Stimulated activated CD4-positive, alpha-beta T cell treated with anti-CD3 and anti-CD28 coated beads, TNF-alpha, amount 100 ng/mL, for 4 hours (primary cell): ENCODE measurements at places on chromosomes 1 and 21.

- no peak for DNase-seq
Measured at GRCh38 chr1:154808909-154809262, 61.2 kb downstream of the KCNN3 start.

DNA sequence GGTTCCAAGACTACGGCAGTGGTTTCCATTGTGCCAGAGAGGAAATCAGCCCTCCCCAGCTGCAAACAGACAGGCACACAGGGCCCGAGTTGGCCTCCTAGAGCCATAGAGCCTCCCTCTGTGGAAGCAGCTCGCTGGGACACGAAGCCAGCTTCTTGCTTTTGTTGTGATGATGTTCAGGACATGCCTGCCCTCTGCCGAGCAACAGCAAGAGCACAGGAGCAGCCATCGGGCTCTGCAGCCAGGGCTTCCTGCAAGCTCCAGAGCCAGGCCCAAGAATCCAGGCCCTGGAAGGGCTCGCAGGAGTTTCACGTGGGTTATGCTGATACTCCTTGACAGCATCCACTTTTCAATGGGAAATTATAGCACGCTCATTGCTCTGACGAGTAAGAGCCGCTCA, 18.5 kb downstream of the NPHP4 start:
- no peak for DNase-seq

- no peak for DNase-seq
Measured at GRCh38 chr21:42414553-42414927, 10.8 kb downstream of the UBASH3A start.

DNA sequence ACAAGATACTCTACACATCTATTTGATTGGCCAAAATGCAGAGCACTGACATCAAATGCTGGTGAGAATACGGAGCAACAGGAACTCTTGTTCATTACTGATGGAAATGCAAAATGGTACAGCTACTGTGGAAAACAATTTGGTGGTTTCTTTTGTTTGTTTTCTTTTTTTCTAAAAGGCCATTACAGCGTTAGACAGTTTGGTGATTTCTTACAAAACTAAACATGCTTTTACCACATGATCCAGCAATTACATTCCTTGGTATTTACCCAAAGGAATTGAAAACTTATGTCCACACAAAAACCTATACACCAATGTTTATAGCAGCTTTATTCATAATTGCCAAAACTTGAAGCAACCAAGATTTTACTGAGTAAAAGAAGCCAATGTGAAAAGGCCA, 66.4 kb upstream of the FBXO28 start:
- DNase-seq = no peak

GRCh38 chr1:24285231-24285630, 33.9 kb upstream of the GRHL3 start:
- no peak for DNase-seq

DNA sequence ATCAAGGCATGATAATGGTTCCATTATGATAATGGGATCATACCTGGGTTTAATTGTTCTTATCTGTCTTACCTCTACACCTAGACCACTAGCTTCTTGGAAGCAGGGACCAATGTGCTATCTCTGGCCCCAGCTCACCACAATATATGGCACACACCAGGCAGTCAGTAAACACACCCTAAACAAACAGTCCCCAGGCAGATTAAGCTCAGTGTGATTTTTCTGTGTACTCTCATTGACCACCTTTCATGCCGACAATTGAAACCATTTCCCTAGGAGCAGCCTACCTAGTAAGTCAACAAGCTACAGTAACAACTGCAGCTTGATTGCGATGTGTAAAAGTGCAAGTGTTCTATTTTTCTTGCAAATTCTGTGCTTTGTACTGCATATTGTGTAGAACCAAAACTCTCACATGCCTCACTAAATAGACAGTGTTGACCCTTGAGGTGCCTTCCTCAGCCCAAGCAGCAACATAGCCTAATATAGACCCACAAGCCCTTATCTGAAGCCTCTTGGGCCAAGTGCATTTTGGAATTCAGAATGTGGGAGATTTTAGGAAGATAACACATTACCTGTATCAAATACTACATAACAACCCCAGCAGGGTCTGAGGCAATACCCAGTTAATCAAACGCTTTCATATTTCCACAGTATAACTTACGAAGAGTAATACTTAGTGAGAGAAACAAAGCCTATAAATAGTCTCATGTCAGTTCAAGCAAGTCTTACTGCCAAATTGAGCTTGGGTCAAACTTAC, 32.0 kb downstream of the INPP5B start:
- no peak for DNase-seq

GRCh38 chr1:183912265-183912886, 107.5 kb downstream of the RGL1 start:
- no peak for DNase-seq

DNA sequence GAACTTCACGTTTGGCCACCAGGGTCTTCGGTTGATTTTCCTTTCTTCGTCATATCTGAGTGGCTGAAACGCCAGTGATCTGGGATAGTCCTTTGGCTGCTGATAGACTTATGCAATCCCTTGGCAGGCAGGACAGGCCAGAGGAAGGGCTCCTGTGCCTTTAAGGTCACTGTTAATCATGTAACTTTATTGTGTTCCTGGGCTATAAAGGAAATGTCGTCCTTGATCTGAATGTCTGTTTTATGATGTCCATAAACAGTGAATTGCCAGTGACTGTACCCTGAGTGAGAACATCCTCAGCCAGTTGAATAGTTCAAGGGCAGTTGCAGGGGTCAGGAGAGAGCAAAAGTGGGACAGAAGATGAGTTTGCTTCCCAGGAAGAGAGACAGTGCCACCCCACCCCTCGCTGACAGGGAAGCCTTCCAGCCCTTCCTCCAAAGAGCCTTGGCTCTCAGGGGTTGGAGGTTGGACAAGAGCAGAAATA, 68.0 kb downstream of the PDE9A start:
- DNase-seq = no peak

DNA sequence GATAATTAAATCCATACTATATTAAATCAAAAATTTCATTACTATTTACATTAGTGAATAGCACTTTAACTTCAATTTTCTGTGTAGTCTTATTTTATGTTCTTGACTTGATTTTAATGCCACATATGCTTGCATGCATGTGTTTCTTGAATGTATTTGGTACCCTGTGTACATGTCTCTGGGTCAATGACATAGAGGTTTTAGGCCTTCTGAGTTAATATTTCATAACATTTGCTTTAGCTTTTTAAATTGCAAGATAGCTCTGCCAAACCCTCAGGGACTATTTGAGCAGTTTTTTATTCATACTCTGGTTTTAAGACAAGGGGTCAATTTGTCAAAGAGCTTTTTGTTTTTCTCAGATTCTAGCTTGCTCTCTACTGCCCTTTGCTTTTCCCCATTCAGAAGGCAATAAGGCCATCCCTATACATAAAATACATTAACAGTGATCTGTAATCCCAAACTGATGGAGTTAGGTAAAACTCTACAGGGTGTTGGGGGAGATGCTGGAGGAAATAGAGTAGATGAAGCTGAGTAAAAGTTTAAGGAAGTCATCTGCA, 5.0 kb downstream of the MLLT11 start:
- no peak for DNase-seq

GRCh38 chr1:247429496-247429895, 13.5 kb downstream of the NLRP3 start:
- DNase-seq = no peak

DNA sequence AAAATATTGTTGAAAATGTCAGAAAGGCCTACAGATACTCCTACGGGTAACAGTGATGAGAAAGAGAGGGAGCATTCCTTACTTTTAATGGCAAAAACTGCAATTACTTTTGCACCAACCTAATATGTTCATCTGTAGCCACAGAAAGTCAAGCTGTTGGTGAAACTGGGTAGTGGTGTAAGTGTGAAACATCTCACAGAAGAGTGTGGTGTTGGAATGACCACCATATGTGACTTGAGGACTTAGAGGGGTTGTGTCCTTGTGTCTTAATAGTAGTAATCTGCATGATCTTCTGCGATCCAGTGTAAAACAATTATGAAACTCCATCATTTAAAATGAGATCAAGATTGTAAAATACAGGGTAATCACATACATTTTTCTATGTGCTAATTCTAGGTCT, 320.7 kb downstream of the ADGRL2 start:
- no peak for DNase-seq

DNA sequence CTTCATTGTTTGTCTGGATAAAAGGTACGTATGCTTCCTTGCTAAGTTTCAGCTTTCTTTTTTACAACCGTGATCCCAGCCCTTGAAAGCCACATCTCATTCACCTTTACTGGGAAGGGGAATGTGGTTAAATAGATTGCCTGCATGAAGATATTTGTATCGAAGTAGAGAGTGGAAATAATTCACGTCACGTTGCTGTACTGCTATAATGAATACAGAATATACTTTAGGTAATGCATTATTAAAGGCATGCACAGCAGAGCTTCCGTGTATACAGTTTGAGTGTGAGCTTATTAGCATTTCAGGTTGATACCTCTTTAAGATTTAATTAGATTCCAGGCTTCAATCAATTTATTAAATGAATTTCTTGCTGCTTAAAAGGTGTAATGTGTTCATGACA, 153.8 kb downstream of the HHAT start:
- no peak for DNase-seq

GRCh38 chr1:168179438-168180147, 831 bp downstream of the TIPRL start:
- no peak for DNase-seq

DNA sequence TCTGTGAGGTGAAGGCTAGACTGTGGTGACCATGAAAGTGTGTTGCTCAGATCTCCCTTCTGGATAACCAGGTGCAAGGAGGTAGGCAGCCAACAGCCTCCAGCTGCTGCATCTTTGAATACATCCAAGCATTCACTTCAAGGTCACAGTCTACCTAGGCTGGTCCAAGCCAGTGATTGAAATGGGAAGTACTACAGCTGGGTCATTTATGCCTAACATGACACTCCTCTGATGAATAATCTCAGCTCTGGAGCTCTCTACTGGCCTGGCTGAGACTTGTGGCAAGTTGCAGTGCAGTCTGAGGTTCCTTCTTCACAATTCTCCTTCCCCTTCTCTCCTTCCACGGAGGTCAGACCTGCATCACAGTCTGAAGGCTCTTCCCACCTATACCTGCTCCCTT, 35.0 kb upstream of the ARHGAP29 start:
- no peak for DNase-seq

DNA sequence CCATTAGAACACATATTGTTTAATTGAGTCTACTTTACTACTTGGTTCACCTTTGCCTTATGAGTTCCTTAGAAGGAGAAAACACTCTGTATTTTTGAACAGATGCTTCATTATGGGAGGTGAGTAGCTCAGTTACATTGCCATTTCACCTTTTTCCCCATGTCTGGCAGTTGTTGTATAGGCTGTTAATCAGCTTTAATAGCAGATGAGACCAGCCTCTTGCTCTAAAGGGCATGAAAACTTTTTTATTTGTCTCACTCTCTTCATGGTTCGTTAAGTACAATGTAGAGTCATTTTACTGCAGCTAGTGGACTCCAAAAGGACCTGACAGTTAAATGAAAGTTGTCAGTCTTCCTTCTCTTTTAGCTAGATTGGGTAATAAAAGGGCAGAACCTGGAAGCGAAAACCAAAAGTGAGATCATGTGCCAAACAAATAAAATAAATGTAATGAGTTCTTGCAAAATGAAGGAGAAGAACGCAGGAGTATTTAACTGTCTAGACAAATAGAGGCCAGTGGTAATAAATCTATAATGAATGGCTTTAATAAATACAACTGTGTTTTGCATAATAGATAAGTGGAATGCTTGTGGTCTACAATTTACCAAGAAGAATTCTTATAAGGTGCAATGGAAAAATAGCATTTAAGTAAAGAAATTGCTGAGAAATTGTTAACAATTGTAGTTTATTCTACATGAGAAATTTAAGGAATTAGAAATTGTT, 180.0 kb upstream of the NEGR1 start:
- no peak for DNase-seq

GRCh38 chr1:215287362-215287761, 204.8 kb downstream of the KCNK2 start:
- no peak for DNase-seq

DNA sequence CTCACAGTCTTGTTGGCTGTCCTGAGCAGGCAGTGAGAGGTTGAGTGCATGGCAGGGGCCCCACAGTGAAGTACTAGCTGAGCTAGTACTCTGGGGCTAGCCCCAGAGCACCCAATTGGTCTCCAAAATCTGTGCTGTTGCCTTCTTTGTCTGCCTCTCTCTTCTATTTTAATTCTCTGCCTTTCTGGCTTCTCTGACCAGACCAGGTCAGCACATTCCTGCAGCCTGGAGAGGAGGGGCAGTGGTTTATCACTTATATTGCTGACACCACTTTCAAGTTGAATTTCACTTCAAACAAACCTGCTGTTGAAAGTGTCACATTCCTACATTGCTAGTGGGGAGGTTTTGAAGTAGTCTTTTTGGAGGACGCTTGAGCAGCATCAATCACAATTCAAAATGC, 628.7 kb downstream of the PTPRU start:
- DNase-seq = no peak

GRCh38 chr21:26153758-26154157, 16.8 kb downstream of the APP start:
- DNase-seq = no peak

- DNase-seq = no peak
Measured at GRCh38 chr1:52348704-52349300, 17.2 kb downstream of the CC2D1B start.

- no peak for DNase-seq
Measured at GRCh38 chr1:207102659-207103058, 1.4 kb upstream of the C4BPA start.

- DNase-seq = no peak
Measured at GRCh38 chr1:188240772-188241406, 1412.1 kb downstream of the PLA2G4A start.

DNA sequence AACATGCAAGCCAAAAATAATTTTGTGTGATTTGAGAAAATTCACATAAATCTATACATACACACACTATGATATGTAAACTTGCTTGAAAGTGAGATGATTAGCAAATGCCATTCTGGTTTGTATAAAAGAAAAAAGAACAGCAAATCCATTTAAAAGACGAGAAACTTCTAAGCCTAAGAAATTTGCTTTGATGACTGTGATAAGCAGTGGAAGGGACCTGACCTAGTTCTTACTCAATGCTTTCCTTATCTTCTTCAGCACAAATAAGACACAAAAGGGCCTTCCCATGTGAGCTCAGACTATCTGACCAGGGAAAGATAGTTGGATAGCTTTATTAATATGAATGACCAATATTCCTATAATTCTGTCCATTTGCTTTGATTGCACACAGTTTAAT, 25.3 kb upstream of the NMNAT2 start:
- no peak for DNase-seq
